ENCODE measurements at places on chromosomes 7 and 10. TPM values are rescaled to one million over a fixed set of nuclear protein-coding genes. Genes with fewer than 3 reads are reported as not detected.

The AS3MT gene
- total RNA-seq, result 0.35 TPM

The ANKRD16 gene
- 7.7 TPM for total RNA-seq

The PLXNA4 gene
- 0.24 TPM for total RNA-seq

The FGF8 gene
- total RNA-seq, result not detected

The SAMD9L gene
- 60.8 TPM for total RNA-seq

The OR6B1 gene
- not detected for total RNA-seq

- no peak overlapping the region for H3K4me3 ChIP-seq
- H3K4me1 ChIP-seq, result peaks cover 7% of the 10 kb centered on the region
- no peaks in the 10 kb centered on the region for H3K27me3 ChIP-seq
- no peaks in the 10 kb centered on the region for H3K36me3 ChIP-seq
Measured at GRCh38 chr10:44650691-44651661, 260.2 kb upstream of the TMEM72 start.

- no peaks in the 10 kb centered on the region for H3K36me3 ChIP-seq
- no peak overlapping the region for H3K4me3 ChIP-seq
- no peaks in the 10 kb centered on the region for H3K27me3 ChIP-seq
- peaks cover 23% of the 10 kb centered on the region for H3K4me1 ChIP-seq
Measured at GRCh38 chr7:28069807-28070206, 110.8 kb downstream of the JAZF1 start.

DNA sequence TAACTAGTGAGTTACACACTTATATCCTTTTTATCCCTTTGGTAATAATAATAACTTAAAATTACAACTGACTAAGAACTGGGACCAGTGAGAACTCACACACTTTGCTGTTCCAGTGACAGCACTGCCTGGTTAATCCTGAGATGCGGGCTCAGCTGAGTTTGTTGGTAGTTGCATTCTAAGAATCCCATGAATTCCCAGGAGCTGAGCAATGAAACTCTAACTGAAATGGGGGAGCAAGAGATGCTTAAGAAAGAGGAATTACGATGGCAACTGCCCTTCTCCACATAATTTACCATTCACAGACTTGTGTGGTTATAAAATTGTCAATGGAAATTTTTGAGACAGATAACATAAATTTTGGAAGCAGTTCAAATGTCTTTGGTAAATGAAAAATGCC is 659.4 kb downstream of the MAGI2 start:
- no peak overlapping the region for H3K4me3 ChIP-seq
- H3K27ac ChIP-seq, result no peak overlapping the region
- no peaks in the 10 kb centered on the region for H3K4me1 ChIP-seq
- no peaks in the 10 kb centered on the region for H3K36me3 ChIP-seq

GRCh38 chr10:6678211-6678803 is 98.2 kb upstream of the PRKCQ start:
- H3K4me1 ChIP-seq, result peaks cover 10% of the 10 kb centered on the region
- no peak overlapping the region for H3K4me3 ChIP-seq
- no peaks in the 10 kb centered on the region for H3K27me3 ChIP-seq
- H3K36me3 ChIP-seq, result no peaks in the 10 kb centered on the region

- H3K4me1 ChIP-seq, result no peaks in the 10 kb centered on the region
- no peak overlapping the region for H3K27ac ChIP-seq
- peaks cover 79% of the 10 kb centered on the region for H3K27me3 ChIP-seq
- H3K4me3 ChIP-seq, result no peak overlapping the region
- DNase-seq, result no peak
- no peaks in the 10 kb centered on the region for H3K36me3 ChIP-seq
Measured at GRCh38 chr7:38542156-38542555, 89.0 kb downstream of the AMPH start.

- peaks cover under 1% of the 10 kb centered on the region for H3K4me1 ChIP-seq
- no peaks in the 10 kb centered on the region for H3K27me3 ChIP-seq
- DNase-seq, result no peak
- no peak overlapping the region for H3K27ac ChIP-seq
- no peak overlapping the region for H3K4me3 ChIP-seq
- H3K36me3 ChIP-seq, result no peaks in the 10 kb centered on the region
Measured at GRCh38 chr10:28111712-28112111, 112.8 kb upstream of the ODAD2 start.

DNA sequence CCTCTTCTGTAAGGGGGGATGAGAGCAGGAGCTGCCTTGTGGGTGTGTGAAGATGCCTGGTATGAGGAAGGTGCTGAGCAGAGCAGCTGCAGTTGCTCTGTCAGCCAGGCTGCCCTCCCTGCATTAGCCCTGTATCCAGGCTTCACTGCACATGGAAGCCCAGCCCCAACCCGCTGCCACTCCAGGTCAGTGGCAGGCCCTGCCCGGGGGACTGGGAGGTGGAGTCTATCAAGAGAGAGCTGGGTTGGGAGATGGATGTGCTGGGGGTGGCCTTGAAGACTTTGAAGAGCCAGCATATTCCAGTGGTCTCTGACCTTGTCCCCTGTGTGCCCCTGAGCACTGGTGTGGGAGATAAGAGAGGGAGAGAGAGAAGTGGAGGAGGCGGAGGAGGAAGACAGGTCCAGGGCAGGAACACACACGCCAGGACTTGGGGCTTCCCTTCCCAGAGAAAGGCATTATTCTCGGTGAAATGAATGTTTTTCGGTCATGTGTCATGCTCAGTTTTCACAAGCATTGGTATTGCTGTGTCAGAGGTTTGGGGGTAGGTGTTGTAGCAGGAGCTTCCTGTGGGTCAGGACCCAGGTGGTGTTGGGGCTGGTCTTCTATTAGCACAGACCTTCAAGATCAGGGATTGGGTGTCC is 2.6 kb downstream of the PPIF start:
- H3K27ac ChIP-seq, result no peak overlapping the region
- H3K27me3 ChIP-seq, result no peaks in the 10 kb centered on the region
- no peak for DNase-seq
- H3K4me3 ChIP-seq, result no peak overlapping the region
- no peaks in the 10 kb centered on the region for H3K4me1 ChIP-seq

- no peak overlapping the region for H3K4me3 ChIP-seq
- H3K4me1 ChIP-seq, result peaks cover 12% of the 10 kb centered on the region
- H3K36me3 ChIP-seq, result no peaks in the 10 kb centered on the region
- no peak for DNase-seq
- no peak overlapping the region for H3K27ac ChIP-seq
Measured at GRCh38 chr10:93591065-93591808, 9.8 kb downstream of the RBP4 start.

DNA sequence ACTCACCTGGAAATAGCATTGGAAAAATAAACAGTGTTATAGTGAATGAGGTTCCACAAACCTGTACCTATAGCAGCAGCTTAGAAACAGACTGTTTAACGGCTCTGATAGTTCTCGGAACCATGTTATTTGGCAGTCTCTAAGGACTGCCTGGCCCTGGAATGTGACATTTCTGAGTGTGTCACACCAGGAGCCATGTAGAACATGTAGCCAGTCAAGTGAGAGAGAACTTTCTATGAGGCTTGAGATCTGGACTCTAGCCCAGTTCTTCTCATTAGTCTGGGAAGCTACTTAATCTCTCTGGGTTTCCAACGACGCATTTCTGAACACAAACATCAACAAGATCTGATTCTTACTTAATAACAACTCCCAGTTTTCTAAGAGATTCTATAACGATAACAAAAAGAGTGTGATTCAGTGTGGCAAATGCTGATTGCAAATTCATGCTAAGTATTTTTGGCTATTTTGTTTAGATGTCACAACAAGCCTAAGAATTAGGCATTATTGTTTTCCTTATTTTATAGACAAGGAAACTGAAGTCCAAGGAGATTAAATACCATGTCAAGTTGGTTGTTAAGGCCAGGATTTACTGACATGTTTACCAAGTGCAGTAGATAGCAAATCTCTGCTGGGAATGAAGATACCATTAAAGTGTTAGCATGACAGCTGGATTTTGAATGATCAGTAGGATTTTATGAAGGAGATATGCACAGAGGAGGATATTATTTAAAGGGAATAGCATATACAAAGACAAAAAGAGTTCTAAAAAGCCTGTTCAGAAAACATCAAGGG is 47.2 kb downstream of the APBB1IP start:
- H3K4me3 ChIP-seq, result no peak overlapping the region
- peak overlapping the region; percentile 96 for H3K27ac ChIP-seq
- peaks cover 56% of the 10 kb centered on the region for H3K4me1 ChIP-seq
- H3K36me3 ChIP-seq, result peaks cover 6% of the 10 kb centered on the region
- no peak for DNase-seq

- H3K36me3 ChIP-seq, result no peaks in the 10 kb centered on the region
- no peak overlapping the region for H3K27ac ChIP-seq
- no peaks in the 10 kb centered on the region for H3K4me1 ChIP-seq
- no peak overlapping the region for H3K4me3 ChIP-seq
- H3K27me3 ChIP-seq, result no peaks in the 10 kb centered on the region
Measured at GRCh38 chr7:69599286-69599954, 1.1 kb downstream of the AUTS2 start.

- H3K36me3 ChIP-seq, result peaks cover under 1% of the 10 kb centered on the region
- H3K4me3 ChIP-seq, result no peak overlapping the region
- no peaks in the 10 kb centered on the region for H3K27me3 ChIP-seq
Measured at GRCh38 chr7:76514926-76515771, 4.8 kb downstream of the UPK3B start.

- H3K4me1 ChIP-seq, result no peaks in the 10 kb centered on the region
- H3K27ac ChIP-seq, result no peak overlapping the region
- H3K27me3 ChIP-seq, result no peaks in the 10 kb centered on the region
- H3K36me3 ChIP-seq, result no peaks in the 10 kb centered on the region
Measured at GRCh38 chr7:43462836-43463235, 120.1 kb upstream of the STK17A start.

DNA sequence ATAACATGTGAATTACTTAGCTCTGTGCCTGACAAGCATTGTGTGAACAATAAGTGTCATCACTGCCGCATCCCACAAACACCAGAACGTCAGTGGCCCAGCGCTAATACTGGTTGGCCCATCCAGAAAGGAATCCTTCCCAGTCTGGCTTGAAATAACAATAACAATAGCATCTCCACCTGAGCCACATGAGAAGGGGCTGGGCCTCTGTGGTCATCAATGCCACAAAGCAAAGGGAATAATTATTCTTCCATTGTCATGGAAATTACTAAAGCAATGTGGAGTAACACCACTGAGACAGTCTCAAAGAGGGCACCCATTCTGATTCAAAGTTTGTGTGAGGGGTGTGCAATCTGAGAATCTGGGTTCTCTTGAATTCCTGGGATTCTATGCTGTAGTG is 105.7 kb upstream of the INHBA start:
- no peaks in the 10 kb centered on the region for H3K4me1 ChIP-seq
- peaks cover 27% of the 10 kb centered on the region for H3K27me3 ChIP-seq
- DNase-seq, result no peak
- H3K4me3 ChIP-seq, result no peak overlapping the region

GRCh38 chr7:22582863-22583622 is 83.1 kb upstream of the STEAP1B start:
- no peaks in the 10 kb centered on the region for H3K27me3 ChIP-seq
- peaks cover 89% of the 10 kb centered on the region for H3K4me1 ChIP-seq
- peak overlapping the region; percentile 96 for H3K27ac ChIP-seq

DNA sequence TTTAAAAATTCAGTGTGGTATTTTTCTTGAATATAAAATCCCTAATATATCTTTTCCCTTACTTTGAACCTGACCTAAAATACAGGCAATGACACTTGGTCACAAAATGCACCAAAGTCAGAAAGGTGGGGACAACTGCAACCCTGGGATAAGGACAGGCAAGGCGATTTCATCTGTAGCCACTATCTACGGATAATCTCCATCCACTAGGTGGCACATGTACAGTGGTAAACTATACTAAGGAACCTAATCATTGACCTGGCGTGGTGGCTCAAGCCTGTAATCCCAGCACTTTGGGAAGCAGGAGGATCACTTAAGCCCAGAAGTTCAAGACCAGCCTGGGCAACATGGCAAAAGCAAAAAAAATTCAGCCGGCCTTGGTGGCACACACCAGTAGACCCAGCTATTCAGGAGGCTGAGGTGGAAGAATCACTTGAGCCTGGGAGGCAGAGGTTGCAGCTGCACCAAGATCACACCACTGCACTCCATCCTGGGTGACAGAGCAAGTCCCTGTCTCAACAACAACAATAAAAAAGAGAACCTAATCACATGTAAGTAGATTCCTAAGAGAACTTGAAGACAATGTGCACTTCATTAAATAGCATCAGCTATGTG is 98.9 kb downstream of the KMT2C start:
- peak; percentile 53 for DNase-seq
- H3K36me3 ChIP-seq, result no peaks in the 10 kb centered on the region
- H3K4me1 ChIP-seq, result no peaks in the 10 kb centered on the region
- H3K4me3 ChIP-seq, result no peak overlapping the region
- H3K27me3 ChIP-seq, result no peaks in the 10 kb centered on the region

- peaks cover 23% of the 10 kb centered on the region for H3K4me1 ChIP-seq
- H3K4me3 ChIP-seq, result no peak overlapping the region
- H3K27ac ChIP-seq, result no peak overlapping the region
- peaks cover 26% of the 10 kb centered on the region for H3K36me3 ChIP-seq
- no peaks in the 10 kb centered on the region for H3K27me3 ChIP-seq
Measured at GRCh38 chr7:74653686-74654181, 3.8 kb upstream of the GTF2I start.

DNA sequence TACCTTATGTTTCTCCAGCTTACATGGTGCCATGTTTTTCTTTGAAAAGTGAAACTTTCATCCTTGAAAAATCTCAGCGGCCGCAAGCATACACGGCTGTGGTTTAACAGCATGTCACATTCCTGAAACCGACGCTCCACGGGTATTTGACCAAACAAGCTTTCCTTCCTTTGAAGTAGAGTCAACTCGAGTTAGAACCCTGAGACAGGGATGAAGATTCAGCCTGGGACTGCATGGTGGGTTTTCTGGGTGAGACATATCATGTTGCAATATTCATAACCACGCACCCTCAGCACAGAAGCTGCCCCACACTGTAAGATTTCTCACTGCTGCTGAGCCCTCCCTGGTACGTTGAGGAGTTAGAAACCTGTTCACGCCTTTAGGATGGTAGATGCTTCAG is 8.1 kb downstream of the CYP26A1 start:
- no peak overlapping the region for H3K4me3 ChIP-seq
- DNase-seq, result no peak
- H3K36me3 ChIP-seq, result no peaks in the 10 kb centered on the region
- H3K27ac ChIP-seq, result no peak overlapping the region

DNA sequence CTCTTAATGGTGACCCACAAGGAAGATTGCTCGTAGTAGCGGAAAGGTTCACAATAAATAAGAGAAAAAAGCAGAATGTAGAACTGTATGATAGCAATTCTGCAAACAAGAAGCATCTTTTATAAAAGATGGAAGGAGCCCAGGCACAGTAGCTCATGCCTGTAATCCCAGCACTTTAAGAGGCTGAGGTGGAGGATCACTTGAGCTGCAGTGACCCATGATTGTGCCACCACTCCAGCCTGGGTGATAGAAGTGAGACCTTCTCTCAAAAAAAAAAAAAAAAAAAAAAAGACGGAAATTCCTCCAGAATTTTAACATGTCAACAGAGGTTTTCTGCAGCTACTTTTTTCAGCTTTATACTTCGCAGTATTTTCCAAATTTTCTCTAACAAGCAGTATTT is 13.2 kb downstream of the GATAD1 start:
- H3K4me3 ChIP-seq, result no peak overlapping the region
- H3K4me1 ChIP-seq, result no peaks in the 10 kb centered on the region
- H3K36me3 ChIP-seq, result peaks cover 5% of the 10 kb centered on the region
- H3K27ac ChIP-seq, result no peak overlapping the region

Measured in Calu3 (cell line).